Skeletal muscle cell (primary cell): ENCODE measurements at places on chromosomes 12 and 14.

GRCh38 chr12:48352157-48352760 is 1.5 kb upstream of the ZNF641 start:
- DNase-seq, result no peak

- no peak for DNase-seq
Observed at GRCh38 chr12:44640427-44641190, 235.5 kb downstream of the NELL2 start.

GRCh38 chr14:93832665-93833064 is 44.4 kb upstream of the PRIMA1 start:
- no peak for DNase-seq

- DNase-seq, result no peak
Observed at GRCh38 chr14:29898470-29898869, 29.2 kb downstream of the PRKD1 start.

DNA sequence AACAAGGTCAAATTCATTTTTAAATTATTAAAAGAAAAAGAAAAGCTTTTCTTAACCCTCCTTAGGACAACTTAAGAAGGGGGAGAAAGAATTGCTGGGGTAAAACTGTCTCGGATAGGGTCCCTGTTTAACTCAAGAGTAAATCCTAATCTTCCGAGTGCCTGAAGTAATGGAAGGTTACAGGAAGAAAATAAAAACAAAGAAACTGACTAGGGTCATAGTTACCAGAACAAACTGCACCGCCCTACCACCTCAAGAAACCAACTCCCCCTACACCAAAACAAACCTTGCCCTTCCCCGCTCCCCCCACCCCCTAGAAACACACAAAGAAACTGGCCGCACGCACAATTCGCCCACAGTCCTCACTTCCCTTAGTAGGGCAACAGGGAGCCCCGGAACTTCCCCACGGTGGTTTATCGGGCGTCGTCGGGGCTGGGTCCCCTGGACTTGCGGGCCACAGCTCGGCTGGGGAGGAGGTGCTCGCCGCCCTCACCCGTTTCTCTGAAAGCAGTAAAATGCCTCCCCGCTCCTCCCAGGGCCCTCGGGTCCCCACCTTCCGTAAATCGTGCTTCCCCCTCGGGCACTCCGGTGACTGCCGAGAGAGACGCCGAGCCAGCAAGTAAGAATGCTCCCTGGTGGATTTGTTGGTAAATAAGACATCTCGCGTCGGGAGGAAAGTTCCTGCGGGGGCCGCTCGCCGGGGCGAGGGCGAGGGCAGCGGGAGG is 2.4 kb downstream of the SINHCAF start:
- DNase-seq, result no peak

DNA sequence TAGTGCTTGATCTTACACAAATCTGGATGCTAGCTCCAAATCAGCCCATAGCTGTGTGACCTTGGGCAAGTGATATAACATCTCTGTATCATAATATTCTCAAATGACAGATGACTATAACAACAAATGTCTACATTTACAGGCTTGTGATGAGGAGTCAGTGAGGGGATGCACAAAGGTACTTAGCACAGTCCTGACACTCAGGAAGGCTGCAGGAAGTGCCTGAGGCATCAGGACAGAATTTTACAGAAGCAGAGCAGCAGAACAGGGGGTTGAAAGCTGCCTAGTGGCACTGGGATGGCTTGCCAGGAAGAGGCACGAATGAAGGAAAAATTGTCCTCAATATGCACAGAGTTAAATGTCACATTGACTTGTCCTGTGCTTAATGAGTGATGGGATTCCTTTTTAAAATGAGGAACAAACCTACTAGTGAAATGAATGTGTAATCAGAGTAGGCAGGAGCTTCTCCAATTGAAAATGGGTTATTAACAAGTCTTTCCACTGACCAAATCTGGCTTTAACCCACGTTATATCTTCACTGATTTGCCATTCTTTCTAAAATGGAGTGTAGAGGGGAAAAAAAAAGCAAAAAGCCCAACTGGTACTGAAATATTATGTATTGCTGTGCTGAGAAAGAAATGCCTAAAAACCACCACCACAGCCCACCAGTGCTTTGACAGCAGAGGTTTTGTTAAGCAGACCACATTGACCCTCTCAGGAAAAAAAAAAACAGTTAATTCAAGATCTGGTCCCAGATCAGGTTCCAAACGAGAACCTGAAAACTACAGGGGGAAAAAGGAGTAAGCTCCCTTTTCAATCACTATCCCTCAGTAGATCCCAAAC is 11.6 kb downstream of the BTG1 start:
- no peak for DNase-seq

- no peak for DNase-seq
Observed at GRCh38 chr12:86104087-86104486, 152.1 kb downstream of the MGAT4C start.

DNA sequence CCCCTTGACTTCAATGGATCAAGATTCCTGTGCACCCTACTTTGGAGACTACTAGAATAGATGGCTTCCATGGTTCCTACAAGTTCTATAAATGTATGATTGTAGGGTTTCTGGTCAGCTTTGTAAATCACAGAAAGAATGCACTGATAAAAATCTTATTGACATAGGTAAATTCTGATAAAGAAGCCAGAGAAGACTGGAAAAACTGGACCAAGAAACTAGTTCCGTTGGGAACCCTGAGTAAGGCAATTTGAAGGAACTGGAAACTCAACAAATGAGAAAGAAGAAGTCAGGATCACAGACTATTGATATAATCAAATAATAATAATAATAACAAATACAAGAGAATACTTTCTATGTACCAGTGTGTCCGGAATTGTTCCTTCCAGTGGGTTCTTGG is 15.4 kb upstream of the MGST1 start:
- no peak for DNase-seq

DNA sequence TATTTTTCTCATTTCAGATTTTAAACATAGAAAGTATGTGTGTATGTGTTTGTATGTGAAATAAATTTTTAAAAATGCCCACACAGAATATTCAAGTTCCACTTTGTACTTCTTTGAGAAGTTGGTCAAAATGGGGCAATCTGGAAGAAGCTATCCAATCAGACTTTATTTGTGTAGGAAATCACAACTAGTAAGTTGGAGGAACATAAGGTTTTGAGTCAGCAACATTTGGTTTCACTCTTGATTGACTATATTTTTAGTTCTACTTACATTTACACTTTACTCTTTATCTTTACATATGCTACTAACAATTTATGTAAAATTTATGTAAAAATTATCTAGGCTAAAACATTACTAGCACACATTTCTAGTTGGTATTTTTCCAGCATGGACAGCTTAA is 128.1 kb downstream of the ATXN7L3B start:
- DNase-seq, result no peak

DNA sequence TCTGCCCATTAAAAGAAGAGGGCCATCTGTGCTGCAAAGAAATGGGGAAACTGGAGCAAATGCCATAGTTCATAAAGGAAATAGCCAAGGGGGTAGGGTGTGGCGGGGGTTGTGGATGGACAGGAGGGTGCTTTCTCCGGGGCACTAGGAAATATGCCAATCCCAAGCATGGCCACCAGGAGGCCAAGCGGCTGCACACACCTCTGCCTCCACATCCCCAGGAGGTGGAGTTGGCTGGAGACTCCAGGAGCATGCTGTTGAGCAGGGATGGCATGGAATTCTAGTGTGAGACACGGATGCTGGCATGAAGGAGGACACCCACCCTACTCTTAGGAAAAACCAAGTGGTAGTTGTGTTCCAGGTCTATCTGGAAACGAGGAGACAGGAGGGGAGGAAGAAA is 25.2 kb downstream of the NID2 start:
- no peak for DNase-seq

DNA sequence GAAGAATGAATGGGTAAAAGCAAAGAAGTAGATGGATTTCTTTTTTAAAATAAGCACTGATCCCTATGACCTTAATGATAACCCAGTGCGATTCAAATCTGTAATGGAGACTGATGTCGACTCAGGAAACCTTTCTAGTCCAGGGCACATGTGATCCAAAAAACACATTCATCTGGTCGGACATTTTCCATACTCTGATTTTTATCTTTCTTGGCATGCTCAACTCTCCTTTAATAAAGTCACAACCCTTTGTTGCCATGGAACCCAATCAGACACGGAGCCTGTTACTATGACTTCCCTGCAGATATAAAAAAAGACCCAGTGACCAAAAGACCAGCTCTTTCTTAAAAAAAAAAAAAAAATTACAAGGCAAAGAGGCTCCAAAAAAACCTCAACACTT is 27.9 kb downstream of the TMCC3 start:
- DNase-seq, result no peak

DNA sequence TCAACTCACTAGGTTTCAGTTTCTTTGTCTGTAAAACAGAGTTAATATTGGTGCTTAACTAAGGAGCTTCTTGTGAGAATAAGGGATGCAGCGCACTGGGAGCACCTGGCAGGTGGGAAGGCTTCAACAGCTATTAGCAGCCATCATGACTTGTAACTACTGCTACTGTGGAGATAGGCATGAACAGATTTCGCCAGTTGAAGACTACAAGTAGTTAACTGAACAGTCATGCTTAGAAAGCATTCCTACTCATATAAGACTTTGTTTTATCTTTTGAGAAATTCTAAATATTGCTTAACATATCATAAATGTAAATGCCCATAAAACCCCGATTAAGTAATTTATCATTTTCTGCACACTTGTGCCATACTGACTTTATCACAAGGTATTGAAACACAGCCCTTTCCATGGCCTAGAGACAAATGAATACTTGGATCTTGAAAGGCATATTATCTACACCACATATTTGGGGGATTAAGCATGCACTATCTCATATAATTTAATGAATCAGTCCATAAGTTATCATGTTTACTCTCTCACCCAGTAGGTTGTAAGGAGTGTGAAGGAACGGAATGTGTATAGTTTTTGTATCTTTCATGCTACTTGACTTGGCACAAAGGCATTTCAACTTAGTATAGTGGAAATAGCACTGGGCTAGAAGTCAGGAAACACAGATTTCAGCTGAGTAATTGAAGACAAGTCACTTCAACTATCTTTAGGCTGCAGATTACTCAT is 16.1 kb downstream of the NTN4 start:
- no peak for DNase-seq

DNA sequence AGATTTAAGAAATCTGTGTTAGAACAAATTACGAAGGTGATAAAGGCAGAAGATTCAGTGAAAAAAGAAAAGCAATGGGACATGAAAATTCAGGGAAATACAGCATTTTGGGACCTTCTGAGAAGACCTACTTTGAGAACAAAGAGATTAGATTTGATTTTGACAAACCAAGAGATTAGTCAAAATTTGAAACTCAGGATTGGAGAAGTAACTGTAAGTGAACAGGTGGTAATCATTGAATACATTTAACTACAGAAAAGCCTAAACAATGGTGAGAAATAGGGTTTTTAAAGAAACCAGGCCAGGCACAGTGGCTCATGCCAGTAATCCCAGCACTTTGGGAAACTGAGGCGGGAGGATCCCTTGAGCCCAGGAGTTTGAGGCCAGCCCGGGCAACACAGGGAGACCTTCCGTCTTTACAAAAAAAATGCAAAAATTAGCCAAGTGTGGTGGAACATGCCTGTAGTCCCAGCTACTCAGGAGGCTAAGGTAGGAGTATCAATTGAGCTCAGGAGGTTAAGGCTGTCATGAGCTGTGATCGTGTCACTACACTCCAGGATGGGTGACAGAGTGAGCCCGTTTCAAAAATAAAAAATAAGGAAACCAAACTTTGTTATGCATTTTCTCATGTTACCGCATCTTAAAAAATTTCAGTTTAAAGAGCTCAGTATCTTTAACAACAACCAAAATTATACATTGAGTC is 8.9 kb upstream of the SAV1 start:
- no peak for DNase-seq

DNA sequence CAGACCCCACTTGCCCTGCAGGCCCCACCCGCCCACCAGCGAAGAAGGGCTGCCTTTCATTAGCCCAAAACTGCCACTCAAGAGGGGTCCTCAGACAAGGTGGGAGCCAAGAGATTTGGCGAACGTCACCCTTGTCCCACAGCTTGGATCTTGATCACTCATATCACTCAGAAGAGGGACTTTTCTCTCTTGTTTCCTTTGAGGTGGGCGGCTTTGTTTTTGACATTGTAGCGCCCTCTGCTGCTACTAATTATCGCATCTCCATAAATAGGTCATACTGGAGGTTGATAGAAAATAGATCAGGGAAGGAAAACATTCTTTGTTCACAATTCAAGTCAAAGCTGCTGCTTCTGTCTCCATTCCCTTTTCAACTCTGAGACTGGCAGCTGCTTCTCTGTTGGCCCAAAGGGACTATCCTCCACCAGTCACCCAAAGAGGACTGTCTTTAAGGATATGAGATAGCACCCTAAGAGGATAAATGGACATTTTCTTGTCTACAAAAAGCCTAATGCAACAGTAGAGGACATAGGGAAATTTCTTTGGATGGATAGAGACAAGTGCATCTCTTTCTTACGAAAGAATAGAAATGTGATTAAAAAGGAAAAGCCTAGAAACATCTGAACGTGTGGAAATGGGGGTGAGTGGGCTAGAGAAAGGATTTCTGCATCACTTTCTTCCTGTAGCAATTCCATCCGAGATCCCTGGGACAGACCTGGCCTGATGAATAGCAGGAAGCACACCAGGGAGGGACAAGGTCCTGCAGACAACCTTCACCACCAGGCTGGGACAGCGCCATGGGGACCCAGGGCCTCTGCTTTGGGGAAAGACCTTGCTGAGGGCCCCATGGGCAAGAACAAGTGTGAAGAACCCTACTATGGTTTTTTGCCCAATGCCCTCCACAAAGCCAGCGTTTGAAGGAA is 115.8 kb downstream of the DAD1 start:
- DNase-seq, result no peak

DNA sequence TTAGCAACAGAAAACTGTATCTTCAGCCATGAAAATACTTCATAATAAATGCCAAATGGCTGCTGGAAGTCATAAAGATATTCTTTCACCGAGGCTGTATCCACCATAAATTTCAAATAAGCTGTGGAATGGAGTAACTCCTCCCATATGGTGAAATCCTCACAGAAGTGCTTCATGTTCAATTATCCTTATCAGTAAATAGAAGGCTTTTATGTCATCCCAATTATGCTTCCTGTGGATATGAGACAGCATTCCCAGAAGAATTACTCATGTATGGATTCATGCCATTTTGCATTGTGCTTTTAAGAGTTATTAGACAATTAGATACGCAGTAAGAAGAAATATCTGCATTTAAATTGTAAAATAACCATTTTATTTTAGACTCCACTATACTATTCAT is 99.0 kb downstream of the RTN1 start:
- no peak for DNase-seq

DNA sequence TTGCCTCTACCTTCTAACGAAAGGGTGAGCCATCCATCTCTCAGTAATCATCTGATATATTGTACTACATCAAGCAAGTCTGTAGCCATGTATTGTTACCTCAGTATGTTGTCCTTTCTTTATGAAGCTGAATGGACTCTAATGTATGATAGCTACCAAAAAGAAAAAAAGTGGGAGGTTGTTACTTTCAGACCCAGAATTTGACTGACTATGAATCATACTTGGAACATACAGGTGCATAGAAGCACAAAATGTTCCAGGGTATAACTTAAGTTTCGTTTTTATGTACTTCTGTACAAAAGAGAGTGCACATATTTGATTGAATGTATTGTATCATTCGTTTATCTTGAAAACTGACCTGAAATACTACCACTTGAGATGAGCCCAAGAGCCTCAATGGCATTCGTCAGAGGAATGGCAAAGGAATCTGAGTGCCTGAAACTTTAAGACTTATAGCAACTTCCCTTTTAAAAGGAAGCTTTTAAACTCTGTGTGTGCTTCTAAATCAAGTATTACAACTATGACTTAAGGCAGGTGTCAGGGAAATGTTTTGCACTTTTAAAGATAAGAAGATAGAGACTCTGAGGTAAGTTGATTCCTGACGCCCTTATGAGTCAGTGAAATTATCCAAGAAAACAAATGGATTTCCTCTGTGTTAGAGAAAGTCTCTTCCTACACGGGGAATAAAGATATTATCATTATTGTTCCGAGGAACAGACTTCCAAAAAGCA is 951.5 kb downstream of the GALC start:
- DNase-seq, result no peak
